ENCODE measurements at places on chromosomes 6 and 20.

DNA sequence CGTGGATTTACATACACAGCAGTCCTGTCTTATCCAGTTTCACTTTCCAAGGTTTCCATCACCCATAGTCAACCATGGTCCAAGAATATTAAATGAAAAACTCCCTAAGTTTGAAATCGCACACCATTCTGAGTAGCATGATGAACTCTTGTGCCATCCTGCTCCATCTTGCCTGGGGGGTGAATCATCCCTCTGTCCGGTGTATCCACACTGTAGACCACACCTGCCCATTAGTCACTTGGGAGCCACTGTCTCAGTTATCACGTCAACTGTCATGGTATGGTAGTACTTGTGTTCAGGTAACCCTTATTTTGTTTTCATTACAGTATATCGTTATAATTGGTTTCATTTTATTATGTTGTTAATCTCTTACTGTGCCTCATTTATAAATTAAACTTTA, 38.5 kb downstream of the PTGIS start:
- no peak for DNase-seq

DNA sequence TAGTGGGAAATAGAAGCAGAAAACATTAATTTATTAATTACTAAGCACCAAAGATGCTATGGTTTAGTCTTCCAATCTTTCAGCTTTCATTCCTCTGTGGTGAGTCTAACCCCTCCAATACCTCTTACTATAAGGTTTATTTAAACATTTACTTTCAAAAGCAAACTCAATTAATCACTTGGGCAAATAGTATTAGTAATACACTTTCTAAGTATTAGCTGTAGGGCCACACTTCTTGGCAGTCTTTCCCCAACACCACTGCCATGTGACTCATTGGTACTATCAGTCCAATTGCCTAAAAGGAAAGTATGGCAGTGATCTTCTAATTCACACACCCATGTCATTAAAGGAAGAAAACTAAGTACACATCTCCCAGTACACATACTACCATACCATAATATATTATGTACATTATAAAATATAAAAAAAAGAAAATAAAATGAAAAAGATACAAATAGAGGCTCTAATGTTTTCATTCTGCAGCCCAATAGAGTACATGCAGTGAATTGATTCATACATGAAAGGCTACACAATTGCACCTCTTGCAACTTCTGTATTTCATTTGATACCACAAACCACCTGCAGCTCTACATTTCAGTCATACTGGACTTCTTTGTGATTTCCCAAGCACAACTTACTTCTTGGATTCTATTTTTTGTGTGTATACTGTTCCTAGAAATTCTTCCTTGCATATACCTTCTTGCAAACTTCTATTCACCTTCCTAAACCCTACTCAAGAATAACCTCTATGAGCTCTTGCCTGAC, 218.6 kb downstream of the PKHD1 start:
- DNase-seq: no peak

DNA sequence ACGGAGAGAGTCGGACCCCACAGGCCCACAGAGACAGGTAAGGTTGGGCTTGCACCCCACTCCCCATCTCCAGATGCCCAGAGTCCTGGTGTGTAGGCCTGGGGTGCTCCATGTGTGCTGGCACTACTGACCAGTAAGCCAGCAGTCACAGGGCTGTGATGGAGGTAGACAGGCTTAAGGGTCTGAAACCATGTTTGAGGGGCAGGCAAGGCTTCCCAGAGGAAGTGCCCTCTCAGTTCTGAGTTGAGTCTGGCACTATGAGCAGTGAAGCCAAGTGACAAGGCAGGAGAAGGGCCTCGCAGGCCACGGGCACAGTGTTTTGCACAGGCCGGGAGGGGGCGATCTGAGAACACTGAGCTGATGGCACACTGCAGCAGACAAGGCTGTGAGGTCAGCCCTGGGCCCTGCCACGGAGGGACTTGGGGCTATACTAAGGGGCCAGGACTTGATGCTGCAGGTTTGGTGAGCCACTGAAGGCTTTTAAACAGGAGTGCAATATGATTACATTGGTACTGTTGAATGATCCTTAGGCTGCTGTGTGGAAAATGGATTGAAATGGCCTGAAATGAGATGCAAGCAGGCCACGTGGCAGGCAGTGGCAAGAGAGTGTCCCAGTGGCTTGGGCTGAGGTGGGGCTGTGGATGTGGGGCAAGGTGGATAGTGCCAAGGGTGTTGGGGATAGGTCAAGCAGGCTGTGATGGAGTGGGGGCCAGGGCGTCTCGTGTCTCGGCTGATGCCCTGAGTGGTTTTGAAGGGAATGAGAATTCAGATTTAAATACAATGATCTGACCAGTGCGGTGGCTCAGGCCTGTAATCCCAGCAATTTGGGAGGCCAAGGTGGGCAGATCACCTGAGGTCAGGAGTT, 20.3 kb downstream of the TTBK1 start:
- peak; percentile 78 for DNase-seq

- DNase-seq: peak; percentile 97
These were observed 182.7 kb upstream of the SALL4 start for GRCh38 chr20:51985013-51985415.

GRCh38 chr20:58251979-58252591, 23.6 kb upstream of the ANKRD60 start:
- peak; percentile 97 for DNase-seq

GRCh38 chr6:39602601-39603519, 122.3 kb downstream of the KIF6 start:
- no peak for DNase-seq

DNA sequence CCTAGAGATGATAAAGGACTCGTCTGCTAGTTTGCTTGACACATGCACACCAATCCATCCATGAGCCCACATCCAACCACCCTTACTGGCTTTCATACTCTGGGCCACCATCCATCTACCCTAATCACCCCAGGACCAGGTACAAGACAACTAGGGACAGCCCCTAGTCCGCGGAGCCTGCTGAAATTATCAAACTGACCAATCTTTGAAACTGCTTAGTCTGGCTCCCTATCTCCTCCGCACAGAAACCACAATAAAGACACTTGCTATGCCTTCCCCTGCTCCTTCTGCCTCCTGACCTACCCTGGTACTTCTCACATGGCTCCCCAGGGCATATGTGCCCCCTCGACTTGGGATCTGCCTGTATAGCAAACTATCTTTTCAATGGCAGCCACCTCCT, 33.1 kb downstream of the PXDC1 start:
- DNase-seq: no peak

DNA sequence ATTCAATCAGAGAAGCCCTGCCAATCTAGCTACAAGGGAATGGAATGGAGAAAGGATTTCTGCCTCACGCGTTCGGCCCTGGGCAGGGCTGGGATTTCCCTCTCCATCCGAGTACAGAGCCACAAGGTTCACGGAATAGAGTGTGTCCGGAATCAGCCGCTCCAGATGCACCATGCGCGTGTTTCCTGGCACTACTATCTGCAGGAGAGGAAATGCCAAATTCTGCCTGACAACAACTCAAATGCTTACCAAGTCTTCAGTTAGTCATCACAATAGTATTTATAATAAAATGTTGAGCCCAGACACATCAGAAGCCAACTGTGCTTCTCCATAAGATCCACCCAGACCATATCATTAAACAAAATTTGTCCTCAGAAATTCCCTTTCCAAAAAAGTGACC, 75.1 kb downstream of the COL12A1 start:
- peak; percentile 58 for DNase-seq

GRCh38 chr6:30006170-30007131, 54.6 kb upstream of the POLR1H start:
- no peak for DNase-seq

- DNase-seq: peak; percentile 42
These were observed 469 bp downstream of the SYNJ2 start for GRCh38 chr6:157982102-157982562.
